Upper lobe of right lung (tissue), 1 donor: ENCODE measurements at places on chromosomes 11 and 22. TPM values are rescaled to one million over a fixed set of nuclear protein-coding genes. Genes with fewer than 3 reads are reported as not detected.
A peak's percentile ranks its signal among the peaks of the same experiment; 100 is the strongest.

GRCh38 chr22:24926849-24927579 is 19.5 kb downstream of the LHFPL7 start:
- no peak for DNase-seq

DNA sequence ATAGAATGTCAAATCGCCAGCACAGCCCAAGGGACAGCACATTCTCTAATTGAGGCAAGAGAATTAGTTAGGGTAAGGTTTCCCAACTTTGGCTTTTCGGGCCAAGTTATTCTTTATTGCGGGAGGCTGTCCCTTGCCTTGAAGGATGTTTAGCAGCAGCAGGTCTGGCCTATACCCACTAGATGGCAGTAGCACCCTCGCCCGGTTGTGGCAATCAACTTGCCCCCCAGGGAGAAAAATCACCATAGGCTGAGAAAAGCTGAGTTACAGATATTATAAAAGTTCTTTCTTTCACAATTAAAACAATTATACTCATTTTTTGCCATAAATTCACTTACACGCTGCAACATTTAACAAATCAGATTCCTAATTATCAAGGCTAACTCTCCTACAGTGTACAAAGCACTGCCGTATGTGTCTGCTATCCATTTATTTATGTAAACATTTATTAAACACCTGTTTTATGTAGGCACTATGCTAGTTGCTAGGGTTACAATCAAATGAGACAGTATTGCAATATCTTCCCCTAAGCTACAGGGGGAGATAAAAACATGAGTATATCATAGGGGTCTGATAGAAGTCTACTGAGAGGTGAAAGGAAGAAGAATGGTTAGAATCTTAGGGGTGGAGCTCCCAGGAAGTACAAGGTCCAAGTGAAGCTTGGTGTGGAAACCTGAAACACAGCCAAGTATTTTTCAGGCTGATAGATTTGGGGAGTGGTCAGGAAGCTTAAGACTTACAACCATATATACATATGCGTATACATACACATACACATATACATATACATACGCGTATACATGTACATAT is 452.3 kb downstream of the RAB38 start:
- DNase-seq: peak; percentile 60

DNA sequence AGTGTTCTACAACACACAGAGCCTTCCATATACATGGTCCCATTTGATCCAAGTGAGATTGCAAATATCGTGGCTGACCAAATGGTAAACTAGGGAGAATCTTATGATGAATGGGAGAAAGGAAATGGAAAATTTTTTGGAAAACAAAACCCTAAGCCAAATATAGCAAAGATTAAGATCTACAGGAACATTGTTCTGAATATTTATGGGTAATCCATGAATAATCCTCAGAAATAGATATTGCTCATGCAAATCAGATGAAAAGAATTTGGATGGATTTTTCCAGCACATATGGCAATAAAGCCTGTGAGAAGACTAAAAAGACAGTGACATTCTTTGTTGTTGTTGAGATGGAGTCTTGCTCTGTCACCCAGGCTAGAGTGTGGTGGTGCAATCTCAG is 21.7 kb upstream of the PRDM10 start:
- no peak for DNase-seq

GRCh38 chr22:17233348-17234043 is 14.3 kb upstream of the ADA2 start:
- DNase-seq: no peak

DNA sequence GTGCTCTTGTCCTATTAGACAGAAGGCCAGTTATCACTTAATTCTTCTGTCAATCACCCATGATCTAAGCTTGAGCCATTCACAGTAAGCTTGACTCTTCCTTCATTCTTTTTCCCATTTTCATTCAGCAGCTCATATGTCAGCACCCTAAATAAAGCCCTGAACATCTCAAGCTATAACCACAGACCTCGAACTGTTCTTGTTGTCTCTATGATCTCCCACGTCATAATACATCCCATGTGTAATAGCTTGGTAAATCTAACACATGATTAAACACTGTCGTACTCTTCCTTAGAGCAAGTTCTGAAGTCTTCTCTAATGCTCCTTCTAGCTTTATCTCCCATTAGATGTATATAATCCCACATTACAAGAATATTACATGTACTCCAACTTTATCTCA is 14.4 kb downstream of the MUC15 start:
- DNase-seq: no peak

DNA sequence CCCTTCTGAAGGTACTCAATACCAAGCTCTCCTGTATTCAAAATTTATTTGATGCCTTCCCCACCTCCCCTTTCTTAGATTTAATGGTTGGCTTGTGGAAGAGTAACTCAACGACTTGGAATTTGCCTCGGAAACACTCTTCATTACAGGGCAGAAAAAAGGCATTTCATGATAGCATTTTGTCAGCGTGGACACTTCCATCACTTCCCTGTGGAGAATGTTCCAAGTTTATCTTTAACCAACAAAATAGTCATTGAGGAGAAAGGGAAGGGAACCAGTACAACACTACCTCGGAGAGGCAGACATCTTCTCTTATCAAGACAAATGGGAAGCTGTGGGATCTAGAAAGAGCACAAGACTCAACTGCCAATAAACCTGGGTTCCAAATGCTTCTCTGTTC is 177.2 kb upstream of the MTMR2 start:
- no peak for DNase-seq

GRCh38 chr22:46442217-46442853 is 95.1 kb downstream of the CELSR1 start:
- DNase-seq: no peak

DNA sequence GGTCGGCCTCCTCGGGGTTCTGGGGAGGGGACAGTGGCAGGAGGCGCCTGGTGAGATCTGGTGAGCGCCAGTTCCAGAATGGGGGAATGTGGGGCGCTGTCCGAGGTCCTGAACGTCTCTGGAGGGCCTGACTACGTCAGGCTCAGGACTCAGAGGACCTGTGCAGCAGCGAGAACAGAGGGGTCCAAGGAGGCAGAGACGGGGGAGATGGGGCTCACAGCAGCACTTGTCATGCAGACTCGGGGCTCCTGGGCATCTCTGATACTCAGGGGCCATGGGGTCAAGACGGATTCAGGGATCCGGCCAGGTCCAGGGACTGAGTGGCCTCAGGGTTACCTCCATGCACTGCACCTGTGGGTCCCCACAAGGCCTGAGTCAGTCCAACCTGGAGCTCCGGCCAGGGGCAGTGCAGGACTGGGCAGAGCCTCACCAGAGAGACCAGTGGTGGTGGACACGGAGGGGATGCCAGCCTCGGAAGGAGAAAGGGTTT is 92.2 kb downstream of the BRD1 start:
- peak; percentile 59 for DNase-seq

- DNase-seq: peak; percentile 57
Observed at GRCh38 chr22:49106096-49106841, 721.4 kb downstream of the BRD1 start.

GRCh38 chr11:114359342-114359741 is 41.0 kb downstream of the C11orf71 start:
- no peak for DNase-seq

DNA sequence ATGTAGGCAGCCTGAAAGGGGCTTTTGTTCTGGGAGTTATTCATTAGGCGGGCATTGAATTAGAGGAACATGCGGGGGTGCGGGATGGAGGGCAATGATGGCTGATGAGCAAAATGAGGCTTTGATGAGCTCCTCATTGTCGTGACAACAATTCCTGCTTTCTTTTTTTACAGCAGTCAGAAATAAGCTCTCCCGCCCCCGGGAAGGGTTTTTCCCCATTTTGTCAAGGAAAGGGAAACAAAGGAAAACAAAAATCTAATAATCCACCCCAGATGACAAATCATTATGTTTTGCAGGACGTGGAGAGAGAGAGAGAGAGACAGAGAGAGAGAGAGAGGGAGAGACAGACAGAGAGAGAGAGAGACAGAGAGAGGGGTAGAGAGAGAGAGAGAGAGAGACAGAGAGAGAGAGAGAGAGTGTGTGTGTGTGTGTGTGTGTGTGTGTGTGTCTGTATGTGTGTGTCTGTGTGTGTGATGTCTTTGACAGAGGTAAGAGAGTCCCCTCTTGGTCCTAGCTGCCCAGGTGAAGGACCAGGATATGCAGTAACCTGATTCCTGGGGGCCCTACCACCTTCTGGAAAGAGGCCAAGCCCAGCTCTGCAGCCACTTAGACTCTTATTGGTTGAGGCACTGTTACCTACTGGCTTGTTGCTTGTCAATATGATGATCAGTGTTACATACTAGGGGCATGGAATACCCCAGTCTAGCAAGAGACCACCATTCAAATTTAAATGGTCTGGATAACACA is 46.7 kb upstream of the PARVA start:
- no peak for DNase-seq

- no peak for DNase-seq
Observed at GRCh38 chr11:3954448-3955298, 99.2 kb downstream of the STIM1 start.

DNA sequence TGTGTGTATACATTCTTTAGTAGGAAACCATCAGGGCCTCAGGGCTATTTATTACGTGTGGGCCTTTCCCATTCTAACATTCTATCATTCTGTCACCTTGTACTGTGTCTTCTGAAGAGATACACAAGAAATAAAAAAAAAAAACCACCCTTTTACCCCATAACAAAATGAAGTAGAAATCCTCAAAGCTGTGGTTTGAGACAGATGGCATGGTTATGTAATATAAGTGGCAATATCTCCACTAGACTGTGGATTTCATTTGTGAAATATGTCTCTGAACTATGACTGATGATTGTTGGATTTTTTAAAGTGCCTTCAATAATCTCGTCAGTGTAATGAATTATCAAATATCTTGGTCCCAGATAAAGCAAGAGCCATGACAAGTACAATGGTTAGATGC is 150.0 kb upstream of the BLID start:
- no peak for DNase-seq

- no peak for DNase-seq
Observed at GRCh38 chr11:120249279-120250262, 9.6 kb downstream of the POU2F3 start.

DNA sequence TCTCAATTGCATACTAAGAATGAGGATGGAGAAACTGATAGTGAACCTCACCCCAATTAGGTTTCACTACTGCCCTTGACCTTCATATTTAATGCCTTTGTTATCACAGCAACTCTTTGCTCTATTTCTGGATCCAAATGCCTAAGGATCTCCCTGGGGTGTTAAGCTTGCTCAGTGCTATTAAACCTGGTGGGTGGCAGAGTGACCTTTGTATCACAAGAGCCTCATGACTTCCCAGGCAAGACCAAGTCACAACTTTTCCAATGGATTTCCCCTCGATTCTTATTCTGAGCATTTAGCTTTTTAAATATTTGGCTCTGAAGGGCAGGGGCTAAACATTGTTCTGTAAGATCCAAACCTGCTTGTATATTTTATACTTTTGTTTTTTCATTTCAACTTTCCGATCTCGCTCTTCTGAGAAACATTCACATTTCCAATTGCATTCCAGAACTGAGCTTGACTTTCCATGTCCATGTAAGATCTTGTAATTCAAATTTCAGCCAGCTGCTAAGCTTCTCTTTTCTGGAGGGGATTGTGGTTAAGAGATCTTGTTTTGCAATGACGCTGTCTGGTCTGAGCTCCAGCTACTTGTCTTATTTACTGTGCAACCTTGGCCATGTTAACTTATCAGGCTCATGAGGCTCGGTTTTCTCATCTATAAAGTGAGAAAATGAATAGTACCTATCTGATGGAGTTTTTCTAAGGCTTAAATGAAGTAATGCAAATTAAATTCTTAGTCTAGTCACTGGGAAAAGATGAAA is 6.4 kb upstream of the EHF start:
- DNase-seq: no peak

- no peak for DNase-seq
Observed at GRCh38 chr11:72411623-72412419, 22.5 kb downstream of the CLPB start.

DNA sequence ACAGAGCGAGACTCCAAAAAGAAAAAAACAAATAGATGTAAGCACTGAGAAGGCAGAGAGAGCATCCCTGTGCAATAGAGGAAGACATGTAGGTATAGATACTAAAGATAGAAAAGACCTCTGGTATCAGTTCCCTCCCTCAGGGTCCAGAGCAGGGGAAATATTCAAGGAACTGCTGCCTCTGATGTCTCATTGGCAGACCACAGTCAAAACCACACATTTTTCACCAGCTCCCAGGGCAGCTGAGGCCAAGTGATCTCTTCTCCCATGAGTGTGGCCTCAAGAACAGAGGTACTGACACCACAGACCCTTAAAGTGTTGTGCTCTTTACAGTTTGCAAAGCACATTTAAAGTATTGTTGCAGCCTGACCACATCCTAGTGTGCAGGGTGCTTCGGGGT is 288.5 kb downstream of the NTM start:
- DNase-seq: no peak

GRCh38 chr22:19038164-19038546 is 84.1 kb downstream of the DGCR2 start:
- DNase-seq: no peak

GRCh38 chr11:44581246-44581645 is 15.8 kb downstream of the CD82 start:
- no peak for DNase-seq

DNA sequence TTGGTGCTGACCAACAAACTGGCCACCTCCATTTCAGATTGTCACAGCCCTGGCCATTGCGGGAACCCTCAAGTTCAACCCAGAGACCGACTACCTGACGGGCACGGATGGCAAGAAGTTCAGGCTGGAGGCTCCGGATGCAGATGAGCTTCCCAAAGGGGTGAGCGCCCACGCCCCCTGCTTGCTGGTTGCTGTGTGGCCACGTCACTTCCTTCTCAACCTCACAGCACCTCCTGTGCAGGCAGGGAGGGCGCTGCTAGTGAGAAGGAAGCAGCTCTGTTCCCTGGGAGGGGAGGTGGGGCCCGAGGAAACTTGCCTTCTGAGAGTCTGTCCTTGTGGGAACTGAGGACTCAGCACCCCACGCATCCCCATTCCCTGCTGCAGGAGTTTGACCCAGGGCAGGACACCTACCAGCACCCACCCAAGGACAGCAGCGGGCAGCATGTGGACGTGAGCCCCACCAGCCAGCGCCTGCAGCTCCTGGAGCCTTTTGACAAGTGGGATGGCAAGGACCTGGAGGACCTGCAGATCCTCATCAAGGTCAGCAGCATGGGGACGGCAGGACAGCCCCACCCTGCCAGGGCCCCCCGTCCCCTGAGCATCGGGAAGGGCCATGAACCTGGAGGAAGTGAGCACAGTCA is 19.3 kb downstream of the POLR3H start:
- no peak for DNase-seq

RAPSN gene
- total RNA-seq: 0.64 TPM

NELL1 gene
- total RNA-seq: not detected

KCNJ1 gene
- 0.23 TPM for total RNA-seq

CRYBB2 gene
- total RNA-seq: not detected

NARS2 gene
- total RNA-seq: 17.5 TPM

CYTH4 gene
- total RNA-seq: 37.9 TPM

NPTXR gene
- 6.3 TPM for total RNA-seq

CHRNA10 gene
- 1.2 TPM for total RNA-seq
